ENCODE measurements at places on chromosomes 4 and X. TPM values are rescaled to one million over a fixed set of nuclear protein-coding genes. Genes with fewer than 3 reads are reported as not detected.

The ADH1C gene
- total RNA-seq, result not detected

DNA sequence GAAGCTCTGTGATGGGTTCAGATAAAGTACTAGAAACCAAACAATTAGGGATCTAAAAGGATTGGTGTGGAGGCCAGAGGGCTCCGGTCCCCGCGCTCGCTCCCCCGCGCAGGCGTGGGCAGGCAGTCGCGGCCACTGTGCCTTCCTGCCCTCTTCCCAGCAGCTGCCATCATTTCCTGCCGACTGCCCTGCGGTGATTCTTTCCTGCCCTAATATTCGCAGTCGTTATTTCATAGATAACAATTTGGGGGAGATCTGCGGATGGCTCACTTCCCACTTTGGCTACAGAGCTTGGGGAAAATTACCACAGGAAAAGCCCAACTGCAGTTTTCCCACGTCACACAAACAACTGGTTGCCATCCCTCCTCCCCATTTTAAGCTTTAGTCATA, 2.2 kb downstream of the GRIA2 start:
- H3K4me3 ChIP-seq, result peak overlapping the region; percentile 80
- H3K27me3 ChIP-seq, result peaks cover 26% of the 10 kb centered on the region
- H3K4me1 ChIP-seq, result peaks cover 18% of the 10 kb centered on the region
- H3K36me3 ChIP-seq, result no peaks in the 10 kb centered on the region

The GPR50 gene
- total RNA-seq, result 1.00 TPM

DNA sequence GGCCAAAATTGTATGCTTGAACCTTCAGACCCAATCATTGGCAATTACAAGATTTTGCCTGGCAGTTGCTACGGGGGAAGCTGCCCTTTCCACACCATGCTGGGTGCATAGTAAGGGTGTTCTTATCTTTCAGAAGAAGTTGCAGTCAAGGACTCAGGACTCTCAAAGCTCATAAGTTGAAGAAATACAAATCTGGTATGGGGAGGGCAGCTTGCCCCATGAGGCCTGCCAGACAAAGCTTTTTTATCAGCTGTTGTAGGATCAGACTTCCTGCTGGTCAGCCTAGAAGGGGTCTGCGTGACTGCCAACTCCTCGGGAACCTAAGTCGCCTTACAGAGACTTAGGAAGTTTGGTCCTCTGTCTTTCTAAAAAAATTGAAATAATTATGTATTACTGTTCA, 174.9 kb upstream of the TECRL start:
- H3K27me3 ChIP-seq, result no peaks in the 10 kb centered on the region
- no peak for DNase-seq
- H3K36me3 ChIP-seq, result no peaks in the 10 kb centered on the region
- H3K27ac ChIP-seq, result no peak overlapping the region
- no peak overlapping the region for H3K4me3 ChIP-seq

The SUPT20HL1 gene
- total RNA-seq, result not detected

The FAM241A gene
- 1.5 TPM for total RNA-seq

The HELT gene
- total RNA-seq, result not detected

DNA sequence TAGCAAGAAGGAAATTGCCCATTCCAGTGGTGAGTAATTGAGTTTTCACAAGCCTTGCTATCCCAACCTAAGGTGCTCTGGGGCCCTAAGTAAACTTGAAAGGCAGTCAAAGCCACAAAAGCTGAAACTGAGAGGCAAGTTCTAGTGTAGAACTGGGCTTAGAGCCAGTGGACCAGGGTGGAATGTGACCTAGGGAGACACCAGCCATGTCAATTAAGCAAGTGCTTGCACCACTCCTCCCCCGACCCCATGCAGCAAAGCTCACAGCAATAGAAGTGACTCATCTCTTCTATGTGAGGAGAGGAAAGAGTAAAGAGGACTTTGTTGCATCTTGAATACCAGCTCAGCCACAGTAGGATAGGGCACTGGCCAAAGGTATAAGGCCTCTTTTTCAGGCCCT, 486.1 kb upstream of the POU3F4 start:
- no peak for DNase-seq
- H3K27ac ChIP-seq, result no peak overlapping the region
- H3K4me1 ChIP-seq, result no peaks in the 10 kb centered on the region
- H3K36me3 ChIP-seq, result no peaks in the 10 kb centered on the region
- H3K27me3 ChIP-seq, result no peaks in the 10 kb centered on the region

The RS1 gene
- not detected for total RNA-seq

GRCh38 chr4:157837071-157837703, 335.6 kb downstream of the GASK1B start:
- no peak for DNase-seq
- H3K27ac ChIP-seq, result no peak overlapping the region
- H3K4me1 ChIP-seq, result no peaks in the 10 kb centered on the region
- H3K36me3 ChIP-seq, result no peaks in the 10 kb centered on the region
- no peaks in the 10 kb centered on the region for H3K27me3 ChIP-seq

The HSD17B10 gene
- 96.8 TPM for total RNA-seq

GRCh38 chrX:102345916-102346315, 93.9 kb downstream of the NXF2B start:
- no peak overlapping the region for H3K27ac ChIP-seq
- H3K4me3 ChIP-seq, result no peak overlapping the region
- no peaks in the 10 kb centered on the region for H3K27me3 ChIP-seq
- H3K4me1 ChIP-seq, result no peaks in the 10 kb centered on the region
- DNase-seq, result peak; percentile 18

DNA sequence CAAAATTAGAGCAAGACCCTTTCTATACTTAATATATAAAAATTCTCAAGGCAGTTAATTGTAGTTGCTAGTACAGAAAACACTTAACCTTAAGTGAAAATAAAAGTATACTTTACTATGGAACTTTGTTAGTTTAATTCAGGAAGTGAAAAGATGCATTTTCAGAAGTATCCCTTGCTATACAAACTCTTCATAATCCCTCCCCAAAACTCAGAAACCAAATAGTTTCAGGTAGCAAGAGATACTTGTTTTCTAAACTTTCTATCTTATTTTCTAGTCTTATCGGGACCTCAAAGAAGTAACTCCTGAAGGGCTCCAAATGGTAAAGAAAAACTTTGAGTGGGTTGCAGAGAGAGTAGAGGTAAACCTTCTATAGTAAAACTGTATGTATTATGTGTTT, 14.3 kb downstream of the PAICS start:
- H3K4me3 ChIP-seq, result no peak overlapping the region
- no peaks in the 10 kb centered on the region for H3K27me3 ChIP-seq
- DNase-seq, result no peak
- H3K36me3 ChIP-seq, result peaks cover 32% of the 10 kb centered on the region
- no peaks in the 10 kb centered on the region for H3K4me1 ChIP-seq

DNA sequence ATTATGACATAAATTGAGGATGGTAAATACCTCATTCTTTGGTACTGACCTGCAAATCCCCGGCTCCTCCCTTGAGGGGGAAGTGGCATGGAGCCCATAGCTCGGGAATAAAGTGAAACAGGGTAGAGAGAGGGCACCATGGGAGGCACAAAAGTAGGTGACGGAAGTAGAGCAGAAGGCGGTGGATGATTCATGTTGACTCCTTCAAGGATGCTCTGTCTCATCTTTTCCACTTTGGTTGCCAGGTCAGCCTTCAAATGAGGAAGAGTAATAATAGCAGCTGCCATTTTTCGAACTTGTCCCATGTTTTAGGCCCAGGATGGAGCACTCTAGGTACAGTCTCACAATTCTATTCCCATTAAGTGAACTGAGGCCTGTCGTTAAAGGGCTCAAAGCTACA, 41.4 kb upstream of the PHF8 start:
- no peak overlapping the region for H3K4me3 ChIP-seq
- no peaks in the 10 kb centered on the region for H3K36me3 ChIP-seq
- no peaks in the 10 kb centered on the region for H3K4me1 ChIP-seq
- no peaks in the 10 kb centered on the region for H3K27me3 ChIP-seq
- DNase-seq, result no peak
- no peak overlapping the region for H3K27ac ChIP-seq

DNA sequence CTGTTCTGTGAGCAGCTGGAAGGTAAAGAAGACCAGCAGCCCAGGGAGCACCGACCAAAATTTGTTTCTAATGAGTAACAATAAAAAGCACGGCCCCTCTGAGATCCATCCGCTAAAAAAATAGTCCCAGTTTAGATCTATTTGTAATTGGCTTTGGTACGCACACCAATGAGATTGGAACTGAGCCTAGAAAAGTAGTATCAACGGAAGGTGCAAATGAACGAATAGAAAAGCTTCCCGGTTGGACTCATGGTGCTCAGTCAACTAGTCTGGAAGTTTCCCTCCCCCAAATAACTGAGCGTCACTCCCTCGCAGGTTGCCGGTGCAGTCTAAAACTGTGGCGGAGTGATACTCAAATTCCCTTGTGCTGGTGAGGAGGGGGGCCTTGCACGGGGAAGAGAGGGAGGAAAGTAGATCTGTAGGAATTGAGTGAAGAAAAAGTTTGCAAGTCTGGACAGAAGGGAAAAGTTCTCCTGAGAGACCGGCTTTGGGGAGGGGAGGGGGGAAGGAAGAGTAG, at the start of gene COL4A5:
Gene COL4A5 (plus strand): TSS at position 413 of the 517 bp plus-strand sequence. CDS start 288 bp downstream, outside the sequence.
- H3K4me3 ChIP-seq, result peak within 1 kb of the TSS; percentile 80
- peaks cover 12% of the 10 kb centered on the region for H3K4me1 ChIP-seq
- no peaks in the 10 kb centered on the region for H3K36me3 ChIP-seq
- peak within 1 kb of the TSS; percentile 73 for H3K27ac ChIP-seq

DNA sequence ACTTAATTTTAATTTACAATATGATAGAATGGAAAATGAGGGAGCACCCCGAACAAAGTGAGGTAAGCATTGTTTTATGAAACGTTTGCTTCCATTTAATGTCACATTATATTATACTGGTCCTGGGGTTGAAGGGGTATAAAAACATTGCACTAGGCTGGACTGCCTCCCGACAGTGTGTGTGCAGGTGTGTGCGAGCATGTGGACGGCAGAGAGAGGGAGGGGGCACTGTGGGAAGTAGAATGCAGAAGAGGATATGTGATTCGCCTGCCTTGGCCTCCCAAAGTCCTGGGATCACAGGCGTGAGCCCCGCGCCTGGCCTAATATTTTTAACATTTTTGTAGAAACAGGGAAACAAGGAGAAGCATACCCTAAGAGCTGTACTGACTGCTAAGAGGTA, 36.0 kb downstream of the IRF2 start:
- H3K27ac ChIP-seq, result no peak overlapping the region
- DNase-seq, result no peak
- H3K27me3 ChIP-seq, result no peaks in the 10 kb centered on the region
- H3K36me3 ChIP-seq, result no peaks in the 10 kb centered on the region
- no peak overlapping the region for H3K4me3 ChIP-seq

The LARP1B gene
- 14.3 TPM for total RNA-seq

The UGT2B15 gene
- total RNA-seq, result not detected

The PRRG1 gene
- 33.7 TPM for total RNA-seq

The GCNA gene
- total RNA-seq, result 2.2 TPM

The CLCN4 gene
- total RNA-seq, result 7.2 TPM

The SAGE1 gene
- total RNA-seq, result not detected

The MMAA gene
- total RNA-seq, result 10.4 TPM

- no peaks in the 10 kb centered on the region for H3K4me1 ChIP-seq
- peak; percentile 4 for DNase-seq
- H3K27me3 ChIP-seq, result no peaks in the 10 kb centered on the region
Measured at GRCh38 chr4:5409237-5409636, 299.1 kb downstream of the EVC2 start.

The ELOVL6 gene
- total RNA-seq, result 19.2 TPM

GRCh38 chr4:140242357-140243277, 88.6 kb upstream of the MAML3 start:
- H3K4me1 ChIP-seq, result peaks cover 24% of the 10 kb centered on the region
- no peak overlapping the region for H3K27ac ChIP-seq
- no peaks in the 10 kb centered on the region for H3K27me3 ChIP-seq

DNA sequence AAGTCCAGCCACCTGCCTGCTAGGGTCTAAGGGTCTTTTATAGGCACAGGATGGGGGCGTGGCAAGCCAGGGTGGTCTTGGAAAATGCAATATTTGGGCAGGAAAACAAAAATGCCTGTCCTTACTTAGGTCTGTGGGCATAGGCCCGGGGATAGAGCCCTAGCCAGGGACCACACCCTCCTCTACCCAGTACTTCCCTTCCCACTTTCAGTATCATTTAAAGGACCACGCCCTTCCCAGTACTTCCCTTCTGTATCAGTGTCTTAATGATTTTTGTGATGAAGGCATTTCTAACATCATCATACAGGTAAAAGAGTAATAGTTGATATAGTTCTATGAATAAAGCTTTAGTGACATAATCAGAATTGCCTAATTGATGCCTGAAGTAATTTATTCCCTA, 11.4 kb downstream of the BANK1 start:
- H3K36me3 ChIP-seq, result no peaks in the 10 kb centered on the region
- DNase-seq, result no peak
- H3K4me1 ChIP-seq, result no peaks in the 10 kb centered on the region
- H3K4me3 ChIP-seq, result no peak overlapping the region
- H3K27me3 ChIP-seq, result no peaks in the 10 kb centered on the region
- H3K27ac ChIP-seq, result no peak overlapping the region

DNA sequence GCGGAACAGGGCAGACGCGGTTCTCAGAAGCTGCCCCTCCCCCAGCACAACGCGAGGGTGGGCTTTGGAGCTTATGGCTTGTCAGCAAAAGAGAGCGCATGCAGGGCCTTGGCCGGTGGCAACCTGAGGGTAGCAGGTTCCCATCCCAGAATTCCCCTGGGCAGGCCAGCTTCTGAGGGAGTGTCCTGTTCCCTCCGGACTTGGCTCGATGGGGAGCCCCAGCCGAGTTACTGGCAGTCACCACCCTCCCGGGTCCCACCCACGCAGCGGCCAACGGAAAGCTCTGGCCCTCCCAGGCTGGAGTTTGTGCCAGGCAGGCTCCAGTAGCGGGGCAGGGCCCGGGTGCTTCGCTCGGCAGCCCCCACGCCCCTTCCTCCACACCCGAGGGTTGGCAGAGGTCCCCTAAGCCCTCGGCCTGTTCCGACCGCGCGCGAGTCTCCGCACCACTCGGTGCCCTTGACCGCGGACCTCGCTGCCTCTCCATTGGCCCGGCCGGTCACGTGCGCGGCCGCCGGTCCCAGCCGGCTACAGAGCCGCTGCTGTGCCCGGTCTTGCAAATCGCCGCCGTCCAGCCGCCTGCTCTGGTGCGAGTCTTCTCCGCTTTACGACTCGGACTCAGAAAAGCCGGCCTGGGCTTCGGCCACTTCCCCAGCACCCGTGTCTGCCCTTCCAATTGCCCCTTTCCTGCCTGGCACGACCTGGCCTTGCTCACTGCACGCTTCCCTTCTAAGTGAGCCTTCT, 20.9 kb upstream of the MTM1 start:
- H3K36me3 ChIP-seq, result no peaks in the 10 kb centered on the region
- H3K27me3 ChIP-seq, result no peaks in the 10 kb centered on the region
- DNase-seq, result peak; percentile 23
- H3K27ac ChIP-seq, result no peak overlapping the region
- H3K4me3 ChIP-seq, result peak overlapping the region; percentile 42

The RBM46 gene
- total RNA-seq, result not detected

DNA sequence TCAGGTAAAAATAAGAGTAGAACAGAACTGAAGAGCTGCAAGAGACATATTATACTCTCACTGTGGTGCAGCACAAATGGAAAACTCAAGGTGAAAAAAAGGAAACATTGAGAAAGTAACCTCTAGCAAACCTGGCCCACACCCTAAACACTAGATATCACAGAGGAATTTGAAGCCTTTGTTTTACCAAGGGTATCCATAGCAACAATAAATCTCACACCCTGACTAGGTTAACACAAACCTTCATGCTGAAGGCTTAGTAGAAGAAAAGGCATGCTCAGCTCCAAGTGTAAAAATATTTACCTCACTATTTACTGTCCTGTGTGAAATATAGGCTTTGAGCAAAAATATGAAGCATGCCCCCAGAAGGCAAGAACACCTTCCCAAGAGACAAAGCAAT, 61.9 kb upstream of the TAB3 start:
- no peak overlapping the region for H3K27ac ChIP-seq
- H3K4me3 ChIP-seq, result no peak overlapping the region
- H3K27me3 ChIP-seq, result no peaks in the 10 kb centered on the region
- no peak for DNase-seq
- no peaks in the 10 kb centered on the region for H3K4me1 ChIP-seq

The GPRASP1 gene
- 2.7 TPM for total RNA-seq

The FGB gene
- total RNA-seq, result 2.8 TPM
